ENCODE measurements at places on chromosomes 1 and 21.

DNA sequence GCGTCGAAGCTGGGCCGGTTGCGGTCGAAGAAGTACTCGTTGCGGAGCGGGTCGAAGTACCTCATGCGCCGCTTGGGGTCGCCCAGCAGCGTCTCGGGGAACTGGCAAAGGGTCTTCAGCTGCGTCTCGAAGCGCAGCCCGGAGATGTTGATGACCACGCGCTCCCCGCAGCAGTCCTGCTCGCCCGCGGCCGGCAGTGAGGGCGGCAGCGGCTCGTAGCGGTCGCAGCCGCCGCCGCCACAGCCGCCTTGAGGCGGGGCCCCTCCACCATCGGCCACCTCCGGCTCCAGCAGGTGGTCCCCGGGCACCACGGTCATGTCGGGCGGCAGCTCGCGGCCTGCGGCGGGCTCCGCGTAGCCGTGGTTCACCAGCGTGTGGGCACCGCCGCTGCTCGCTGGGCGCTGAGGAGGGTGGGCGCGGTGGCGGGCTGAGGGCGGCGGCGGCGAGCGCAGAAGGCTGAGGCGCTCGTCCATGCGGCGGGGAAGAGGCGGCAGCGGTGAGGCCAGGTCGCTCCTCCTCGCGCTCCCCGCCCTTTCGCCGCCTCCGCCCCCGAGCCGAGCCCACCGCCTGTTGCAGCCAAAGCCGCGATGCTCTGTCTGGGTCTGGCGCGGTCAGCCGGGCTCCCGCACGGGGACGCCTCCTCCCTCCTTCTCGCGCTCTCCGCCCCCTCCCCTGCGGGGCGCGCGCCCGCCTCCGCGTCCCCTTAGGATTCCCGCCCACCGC is at the start of gene KCNA3:
TSS of gene KCNA3 (minus strand) at position 604 of the 723 bp plus-strand sequence. CDS start at position 473, 131 bp downstream.
- peak; percentile 87 for DNase-seq

GRCh38 chr1:46547481-46548383 is 3.7 kb downstream of the KNCN start:
- peak; percentile 53 for DNase-seq

DNA sequence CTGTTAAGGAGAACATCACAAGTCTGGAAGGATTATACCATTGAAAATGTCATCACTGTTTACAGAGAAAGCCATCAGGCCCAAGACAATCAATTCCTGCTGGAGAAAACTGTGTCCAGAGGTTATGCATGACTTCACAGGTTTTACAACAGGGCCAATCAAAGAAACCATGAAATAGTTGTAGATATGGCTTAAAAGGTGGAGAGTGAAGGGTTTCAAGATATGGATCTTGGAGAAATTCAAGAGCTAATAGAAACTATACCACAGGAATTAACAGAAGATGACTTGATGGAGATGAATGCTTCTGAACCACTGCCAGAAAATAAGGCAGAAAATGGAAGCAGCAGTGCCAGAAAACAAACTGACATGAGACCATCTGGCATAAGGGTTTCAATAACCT is 30.2 kb downstream of the USP1 start:
- no peak for DNase-seq

DNA sequence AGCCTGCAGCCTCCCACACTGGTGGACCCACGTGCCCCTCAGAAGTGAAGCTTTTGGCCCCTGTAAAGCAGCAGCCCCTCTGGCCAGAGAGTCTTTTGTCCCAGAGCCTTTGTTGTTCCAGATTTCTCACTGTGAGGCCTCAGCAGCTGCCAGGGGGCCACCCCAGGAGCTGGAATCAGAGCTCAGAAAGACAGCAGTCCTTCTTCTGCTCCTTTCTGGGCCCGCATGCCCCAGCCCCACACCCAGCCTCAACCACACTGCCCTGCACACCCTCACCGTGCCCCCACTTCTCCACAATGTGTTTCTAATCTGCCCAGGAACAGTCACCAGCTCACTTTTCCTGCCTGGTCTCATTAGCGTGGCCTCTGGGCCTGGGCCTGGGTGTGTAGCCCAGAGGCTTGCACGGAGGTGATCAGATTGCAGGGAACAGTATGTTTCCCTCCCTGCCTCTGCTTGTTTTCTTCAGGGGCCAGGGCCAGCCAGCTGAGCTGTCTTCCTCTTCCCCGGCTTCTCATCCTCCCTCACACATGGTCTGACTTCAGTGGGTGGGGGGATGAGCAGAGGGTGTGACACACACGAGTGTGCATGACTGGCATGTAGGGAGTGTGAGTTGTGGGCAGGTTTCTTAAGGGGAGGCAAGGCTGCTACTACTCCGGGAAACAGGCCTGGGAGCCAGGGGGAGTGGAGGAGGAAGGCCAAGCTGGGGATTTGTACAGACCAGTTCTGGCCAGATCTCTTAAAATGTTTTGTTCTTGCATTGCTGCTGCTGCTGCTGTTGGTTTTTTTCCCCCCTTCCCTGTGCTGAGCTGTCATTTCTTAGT is 82.5 kb upstream of the ZNF648 start:
- peak; percentile 5 for DNase-seq

GRCh38 chr21:42453986-42454570 is 41.9 kb downstream of the RSPH1 start:
- DNase-seq, result no peak

DNA sequence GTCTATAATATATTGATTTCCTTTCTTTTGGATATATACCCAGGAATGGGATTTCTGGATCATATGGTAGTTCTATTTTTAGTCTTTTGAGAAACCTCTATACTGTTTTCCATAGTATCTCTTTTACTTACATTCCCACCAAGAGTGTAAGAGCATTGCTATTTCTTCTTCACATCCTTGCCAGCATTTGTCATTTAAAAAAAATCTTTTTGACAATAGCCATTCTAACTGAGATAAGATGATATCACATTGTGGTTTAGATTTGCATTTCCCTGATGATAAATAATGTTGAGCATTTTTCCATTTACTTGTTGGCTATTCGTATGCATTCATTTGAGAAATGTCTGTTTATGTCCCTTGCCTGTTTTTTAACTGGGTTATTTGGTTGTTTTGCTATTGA is 467.4 kb downstream of the COL11A1 start:
- DNase-seq, result no peak

DNA sequence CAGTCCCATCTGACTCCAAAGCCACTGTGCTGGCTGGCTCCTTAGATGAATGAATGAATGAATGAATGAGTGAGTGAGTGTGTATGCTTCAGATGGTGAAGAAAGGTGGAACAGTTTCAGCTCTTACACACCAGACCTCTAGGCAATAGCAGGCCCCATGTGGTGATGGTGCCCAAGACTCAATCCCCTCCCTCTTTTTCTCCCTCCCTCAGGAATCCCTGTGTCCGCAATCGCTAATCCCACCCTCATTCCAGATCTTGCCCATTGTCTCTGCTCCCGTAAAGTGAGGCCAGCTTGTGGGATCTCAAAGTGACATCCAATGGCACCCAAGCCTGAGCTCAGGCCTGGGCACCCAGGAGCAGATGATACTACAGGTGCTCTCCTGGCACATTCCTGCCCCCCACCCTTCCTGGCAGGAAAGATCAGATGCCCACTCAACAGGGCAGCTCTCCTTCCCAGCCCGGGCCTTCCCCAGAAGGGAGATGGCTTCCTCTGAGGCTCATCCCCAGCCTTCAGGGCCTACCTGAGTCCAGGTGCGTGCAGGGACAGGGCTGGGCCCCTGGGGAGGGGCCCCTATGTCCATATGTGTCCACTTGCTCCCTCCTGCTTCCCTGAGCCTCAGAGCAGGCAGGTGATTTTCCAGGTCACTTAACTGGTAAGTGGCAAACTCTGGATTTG is 106.4 kb downstream of the HMGB4 start:
- no peak for DNase-seq

DNA sequence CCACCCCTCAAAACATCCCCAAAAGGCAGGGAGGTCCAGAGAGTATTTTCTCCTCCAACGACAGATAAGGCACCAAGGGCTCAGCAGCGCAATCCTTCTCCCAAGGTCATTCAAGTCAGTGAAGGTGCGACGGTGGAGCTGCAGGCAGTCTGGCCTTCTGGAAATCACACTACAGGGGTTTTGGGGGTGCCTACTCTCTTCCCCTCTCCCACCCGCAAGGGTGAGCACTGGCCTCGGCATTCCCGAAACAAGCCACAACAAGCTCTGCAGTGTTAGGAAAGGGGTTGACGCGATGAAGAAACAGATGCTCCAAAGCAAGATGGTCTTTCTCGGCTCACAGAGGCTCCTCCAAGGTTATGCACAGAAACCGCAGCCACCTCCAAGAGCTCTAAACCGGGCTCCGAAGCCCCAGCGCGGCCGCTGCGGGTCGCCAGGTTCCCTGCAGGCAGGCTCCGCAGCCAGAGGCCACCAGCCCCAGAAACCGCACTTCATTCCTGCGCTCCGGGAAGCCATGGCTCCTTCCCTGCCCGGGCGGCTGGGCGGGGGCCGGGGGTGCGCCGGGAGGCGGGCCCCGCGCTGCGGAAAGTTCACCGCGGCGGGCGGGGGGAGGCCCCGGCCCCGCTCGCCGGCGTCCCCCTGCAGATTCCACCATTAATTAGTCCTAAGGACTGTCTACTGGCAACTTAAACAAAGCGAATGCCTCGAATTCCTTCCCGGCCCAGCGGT is 1.1 kb downstream of the LUZP1 start:
- peak; percentile 42 for DNase-seq

DNA sequence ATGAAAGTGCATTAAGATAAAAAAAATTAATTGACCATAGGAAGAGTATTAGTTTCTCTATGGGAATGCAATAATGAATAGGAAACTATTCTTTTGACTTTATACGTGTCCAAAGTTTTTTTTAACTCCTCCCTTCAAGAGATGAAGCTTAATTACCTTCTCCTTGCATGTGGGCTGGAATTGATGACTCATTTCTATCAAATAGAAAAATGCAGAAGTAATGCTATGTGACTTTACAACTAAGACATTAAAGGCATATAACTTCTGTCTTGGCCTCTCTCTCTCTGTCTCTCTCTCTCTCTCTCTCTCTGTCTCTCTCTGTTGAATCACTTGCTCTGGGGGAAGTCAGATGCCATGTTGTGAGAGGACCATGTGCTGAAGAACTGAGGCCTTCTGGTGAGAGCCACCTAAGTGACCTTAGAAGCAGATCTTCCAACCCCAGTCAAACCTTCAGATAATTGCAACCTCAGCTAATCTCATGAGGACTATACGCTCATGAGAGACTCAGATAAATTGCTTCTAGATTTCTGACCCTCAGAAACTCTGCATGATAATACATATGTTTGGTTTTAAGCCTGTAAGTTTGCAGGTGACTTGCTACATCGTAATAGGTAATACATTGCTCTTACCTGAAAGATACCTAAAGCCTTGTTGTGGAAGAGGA is 414.2 kb downstream of the KCNT2 start:
- DNase-seq, result no peak

GRCh38 chr1:172001288-172001687 is 160.0 kb downstream of the DNM3 start:
- no peak for DNase-seq

- DNase-seq, result peak; percentile 29
Observed at GRCh38 chr1:2468041-2468472, 8.0 kb upstream of the PLCH2 start.

DNA sequence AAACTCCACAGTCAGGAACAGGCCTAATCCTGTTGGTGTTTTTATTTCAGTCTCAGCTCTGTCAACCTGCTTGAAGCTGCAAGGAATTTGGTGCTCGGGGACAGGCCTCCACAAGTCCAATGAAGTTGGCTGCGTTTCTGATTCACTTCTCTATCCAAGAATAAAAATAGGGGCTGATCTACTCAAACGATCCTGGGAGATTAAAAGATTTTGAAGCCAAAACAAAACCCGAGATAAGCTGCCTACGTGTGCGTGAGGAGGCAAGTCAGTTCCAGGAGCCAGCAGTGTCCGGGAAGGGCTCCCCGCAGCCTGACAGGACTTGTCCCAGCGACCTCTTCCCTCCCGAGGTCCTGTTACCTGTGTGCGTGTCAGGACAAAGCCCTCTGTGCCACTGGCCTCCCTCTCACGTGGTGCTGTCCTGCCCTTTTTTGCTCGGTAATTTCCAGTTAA is 98.0 kb downstream of the ETS2 start:
- DNase-seq, result no peak

GRCh38 chr1:63691701-63692425 is 82.0 kb upstream of the ROR1 start:
- peak; percentile 24 for DNase-seq
